ENCODE measurements at places on chromosomes 3 and 15.
A peak's percentile ranks its signal among the peaks of the same experiment; 100 is the strongest.

DNA sequence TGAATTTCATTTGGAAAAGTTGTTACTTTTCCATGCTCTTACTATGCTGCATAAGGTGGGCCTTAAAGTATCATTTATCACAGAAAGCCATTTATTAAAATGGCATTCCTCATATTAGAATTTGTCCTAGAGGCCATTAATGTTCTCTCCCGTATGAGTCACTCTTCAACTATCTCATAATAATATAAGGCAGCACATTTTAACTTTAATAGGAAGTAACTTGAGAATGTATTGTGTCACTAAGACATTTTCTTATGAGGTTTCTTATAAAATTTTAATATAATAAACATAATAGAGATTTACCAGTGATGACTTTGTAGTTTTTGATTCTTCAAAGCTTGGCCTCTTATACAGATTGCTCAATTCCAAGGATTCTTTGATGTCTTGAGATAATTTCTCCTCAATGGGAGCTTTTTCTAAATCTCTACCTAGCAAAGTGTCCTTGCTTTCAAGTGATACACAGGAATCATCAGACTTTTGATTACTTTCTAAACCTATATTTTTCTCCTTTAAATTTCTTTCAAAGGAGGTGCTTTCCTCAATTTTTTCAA lies 74.7 kb downstream of the ZBBX start:
- no peak for DNase-seq

GRCh38 chr15:92324101-92324963 lies 69.3 kb upstream of the ST8SIA2 start:
- no peak for DNase-seq

- no peak for DNase-seq
These were observed 118.0 kb downstream of the CHSY1 start for GRCh38 chr15:101133751-101134261.

DNA sequence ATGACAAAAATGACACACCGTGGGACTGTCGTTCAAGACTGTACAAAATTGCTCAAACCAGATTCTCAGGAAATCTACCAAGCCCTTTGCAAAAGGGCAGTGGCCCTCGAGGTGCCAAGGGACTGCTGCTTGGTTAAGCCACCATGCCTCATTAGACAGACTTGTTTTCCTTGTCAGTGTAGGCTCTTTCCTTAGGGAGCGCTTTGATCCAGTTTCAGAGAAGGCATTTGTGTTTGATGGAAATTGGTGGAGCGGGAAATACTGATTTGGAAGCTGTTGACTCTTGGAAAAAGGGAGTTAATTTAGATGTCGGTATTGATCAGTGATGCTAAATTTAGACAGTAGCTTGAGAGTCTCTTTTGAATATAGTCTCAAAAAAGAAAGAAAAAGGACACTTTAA lies 304.3 kb upstream of the UMPS start:
- no peak for DNase-seq

DNA sequence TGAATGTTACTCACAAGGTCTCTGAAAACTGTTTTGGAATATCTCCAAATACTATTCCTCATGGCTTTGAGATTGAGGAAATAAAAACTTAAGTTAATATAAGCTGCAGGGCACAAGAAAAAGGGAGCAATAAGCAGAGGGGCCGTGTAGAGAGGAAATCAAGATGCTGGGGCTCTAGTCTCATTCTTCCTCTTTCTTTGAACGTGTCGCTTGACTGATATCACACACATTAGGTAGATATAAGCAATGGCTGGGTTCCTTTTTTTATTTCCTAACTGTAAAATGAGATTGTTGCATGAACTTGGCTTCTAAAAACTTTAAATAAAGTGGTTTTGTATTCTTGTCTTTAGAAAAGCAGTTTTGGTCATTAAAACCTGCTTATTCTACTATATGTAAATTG lies 326.7 kb upstream of the ROPN1 start:
- DNase-seq: no peak

- no peak for DNase-seq
These were observed 145.9 kb downstream of the PDZRN3 start for GRCh38 chr3:73478858-73479257.

DNA sequence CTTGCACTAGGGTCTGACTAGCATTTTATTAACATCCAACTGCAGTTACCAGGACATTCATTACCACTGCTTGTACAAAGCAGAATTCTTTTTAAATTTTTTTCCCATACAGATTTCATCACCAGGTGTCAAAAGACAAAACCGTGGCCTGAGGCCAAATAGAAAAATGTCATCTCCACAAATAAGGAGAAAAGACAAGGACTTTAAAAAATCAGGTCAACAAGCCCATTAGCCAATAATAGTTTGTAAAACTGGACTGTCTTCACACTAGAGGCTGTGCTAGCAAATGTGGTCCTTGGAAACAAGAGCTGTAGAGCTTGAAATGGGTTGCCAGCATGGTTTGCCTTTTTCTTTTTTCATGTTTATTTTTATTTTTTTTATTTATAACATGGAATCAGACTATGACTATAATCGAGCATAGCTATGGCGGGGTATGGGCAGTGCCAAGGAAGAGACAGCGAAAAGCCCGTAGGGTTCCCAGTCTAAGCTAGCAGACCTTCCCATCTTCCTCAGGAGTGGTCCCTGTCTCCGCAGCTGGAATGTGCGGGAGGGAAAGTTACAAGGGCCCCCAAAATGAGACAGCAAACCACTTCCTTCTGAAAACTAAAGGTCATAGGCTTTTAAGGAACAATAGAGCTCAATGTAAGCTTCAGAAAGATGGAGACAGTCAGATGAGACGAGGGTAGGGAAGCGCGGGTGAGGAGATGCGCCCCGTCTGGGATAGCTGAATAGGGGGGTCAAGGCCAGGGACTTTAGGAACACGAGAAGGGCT lies 1.5 kb downstream of the PTPN9 start:
- DNase-seq: no peak

GRCh38 chr15:49063402-49064280 lies 17.4 kb upstream of the SECISBP2L start:
- DNase-seq: no peak

DNA sequence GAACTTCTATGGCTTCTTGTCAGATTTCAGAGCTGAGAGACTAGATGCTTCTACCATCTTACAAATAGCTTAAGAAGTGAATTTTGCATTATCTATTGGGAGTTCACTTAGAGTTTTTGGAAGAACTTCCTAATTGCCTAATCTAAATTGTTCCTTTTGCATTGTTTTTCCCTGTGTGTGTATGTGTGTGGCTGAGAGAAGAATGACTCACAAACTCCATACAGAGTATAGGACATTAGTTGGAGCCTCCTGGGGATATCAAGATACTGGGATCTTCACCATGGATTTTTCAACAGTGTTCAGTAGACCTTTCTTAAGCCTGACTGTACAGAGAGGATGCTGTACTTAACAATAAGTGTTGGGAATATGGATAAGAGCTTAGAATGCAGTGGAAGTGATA lies 10.9 kb downstream of the TLNRD1 start:
- DNase-seq: no peak

GRCh38 chr3:50286322-50287227 lies 5.7 kb downstream of the IFRD2 start:
- no peak for DNase-seq

GRCh38 chr3:141331377-141332318 lies 36.7 kb upstream of the ZBTB38 start:
- no peak for DNase-seq

- no peak for DNase-seq
These were observed 365.8 kb upstream of the RGMA start for GRCh38 chr15:93454788-93455187.

DNA sequence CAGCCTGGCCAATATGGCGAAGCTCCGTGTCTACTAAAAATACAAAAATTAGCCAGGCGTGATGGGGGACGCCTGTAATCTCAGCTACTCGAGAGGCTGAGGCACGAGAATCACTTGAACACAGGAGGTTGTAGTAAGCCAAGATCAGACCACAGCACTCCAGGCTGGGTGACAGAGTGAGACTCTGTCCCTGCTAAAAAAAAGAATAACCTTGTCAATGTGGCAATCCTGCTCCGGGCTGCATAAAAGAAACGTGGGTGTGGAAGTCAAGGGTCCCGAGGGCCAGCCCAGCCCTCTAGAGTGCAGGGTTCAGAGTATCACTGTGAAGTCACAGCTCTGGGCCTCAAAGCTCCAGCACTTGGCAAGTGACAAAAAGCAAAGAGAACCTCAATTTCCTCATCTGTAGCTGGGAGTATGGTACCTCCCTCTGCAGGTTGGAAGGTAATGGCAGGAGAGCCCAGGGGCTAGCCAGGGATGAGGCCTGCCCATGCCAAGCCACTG lies 73.5 kb upstream of the IQSEC1 start:
- no peak for DNase-seq

GRCh38 chr3:24506966-24507775 lies 12.5 kb upstream of the THRB start:
- DNase-seq: no peak

DNA sequence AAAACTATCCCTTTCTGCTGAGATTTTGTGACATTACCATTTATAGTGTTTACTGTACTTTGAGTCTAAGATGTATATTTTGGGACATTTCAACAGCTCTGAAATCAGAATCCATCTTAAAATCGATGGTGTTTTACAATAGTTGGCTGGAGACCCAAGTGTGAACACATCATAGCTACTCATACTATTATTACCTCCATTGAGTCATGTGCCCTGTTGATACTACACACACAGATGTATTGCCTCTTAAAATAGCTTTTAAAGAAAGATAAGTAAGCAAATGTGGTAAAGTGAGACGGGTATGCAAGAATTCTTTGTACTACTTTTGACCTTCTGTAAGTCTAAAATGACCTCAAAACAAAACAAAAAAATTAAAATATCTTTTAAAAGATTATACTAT lies 6.7 kb downstream of the LMOD3 start:
- DNase-seq: no peak

DNA sequence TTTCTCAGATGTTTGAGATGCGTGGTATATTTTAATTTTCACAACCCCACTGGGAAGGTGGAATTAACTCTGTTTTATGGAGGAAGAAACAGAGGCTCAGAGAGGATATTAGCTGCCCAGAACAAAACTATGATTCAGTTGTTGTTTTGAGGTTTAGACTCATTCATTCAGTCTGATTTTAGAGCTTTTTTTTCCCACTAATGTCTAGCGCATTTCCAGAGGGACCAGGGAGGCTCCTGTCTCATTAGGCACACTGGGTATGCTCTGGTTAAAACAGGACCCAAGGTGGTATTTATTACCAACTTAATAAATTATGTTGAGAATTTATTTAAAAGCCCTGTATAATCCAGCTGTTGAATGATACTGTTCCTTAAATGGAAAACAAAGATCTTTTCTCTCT lies 272.0 kb upstream of the RGMA start:
- no peak for DNase-seq

GRCh38 chr15:52112203-52112750 lies 298 bp downstream of the BCL2L10 start:
- DNase-seq: no peak

DNA sequence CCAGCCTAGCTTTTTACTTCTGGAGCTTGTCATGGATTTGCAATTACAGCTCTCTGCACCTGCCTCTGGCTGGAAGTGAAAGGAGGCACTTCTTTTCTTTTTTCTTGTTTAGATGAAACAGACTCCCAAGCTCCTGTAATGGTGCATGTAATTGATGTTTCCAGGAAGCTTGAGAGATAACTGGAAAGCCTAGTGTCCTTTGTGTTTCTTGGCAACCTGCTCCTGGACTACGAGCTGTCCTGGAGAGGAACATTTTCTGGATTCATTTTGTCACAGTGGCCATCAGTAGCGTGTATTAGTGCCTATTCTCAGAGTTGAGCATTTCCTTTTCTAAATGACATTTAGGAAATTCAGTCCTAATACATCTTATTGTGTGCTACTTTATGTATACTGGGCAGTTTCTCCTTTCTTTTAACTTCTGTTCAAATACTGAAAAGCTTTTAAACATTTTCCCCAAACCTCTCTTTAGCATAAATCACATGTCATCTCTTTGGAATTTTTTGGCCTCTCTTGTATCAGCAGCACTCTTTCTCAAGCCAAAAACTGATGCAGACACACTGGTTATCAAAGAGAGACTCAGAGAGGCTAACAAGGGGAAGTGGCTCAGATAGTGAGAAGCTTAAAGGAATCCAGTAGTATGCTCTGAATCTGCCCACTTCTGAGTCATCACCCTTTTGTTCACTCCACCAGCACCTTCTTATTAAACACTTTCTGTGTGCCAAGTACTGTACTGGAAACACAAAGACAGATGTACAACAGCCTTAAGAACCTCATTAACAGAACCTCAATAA lies 62.6 kb upstream of the SLC2A2 start:
- DNase-seq: no peak

DNA sequence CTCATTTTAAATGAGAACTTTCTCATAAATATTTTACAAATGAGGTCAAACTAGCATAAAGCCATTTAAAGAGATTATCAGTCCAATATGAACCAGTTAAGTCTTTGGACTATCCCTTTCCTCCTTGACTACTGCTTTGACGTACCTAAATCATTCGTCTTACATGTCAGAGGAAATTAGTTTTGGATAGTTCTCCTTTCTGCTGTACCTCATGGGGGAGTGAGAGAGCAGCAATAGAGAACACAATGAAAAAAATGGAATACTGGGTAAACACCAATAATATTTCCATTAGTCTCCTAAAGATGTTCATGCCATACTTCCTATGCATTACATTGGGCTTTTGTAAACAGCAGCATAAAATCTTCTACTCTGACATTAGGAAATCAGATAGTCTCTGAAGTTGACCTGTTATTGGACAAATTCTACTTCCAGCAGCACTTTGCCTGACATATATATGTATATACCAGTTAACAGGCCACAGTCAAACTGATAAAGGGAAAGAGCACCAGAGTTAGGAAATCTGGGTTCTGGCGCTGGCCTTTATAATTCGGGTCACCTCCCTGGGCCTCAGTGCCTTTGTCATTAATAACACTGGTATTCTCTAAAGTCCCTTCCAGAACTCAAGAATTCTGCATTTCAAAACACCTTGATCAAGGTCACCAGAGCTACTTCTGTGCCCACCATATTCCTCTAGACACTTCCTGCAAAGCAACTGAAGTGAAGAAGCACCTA lies 26.8 kb downstream of the TIMMDC1 start:
- no peak for DNase-seq

DNA sequence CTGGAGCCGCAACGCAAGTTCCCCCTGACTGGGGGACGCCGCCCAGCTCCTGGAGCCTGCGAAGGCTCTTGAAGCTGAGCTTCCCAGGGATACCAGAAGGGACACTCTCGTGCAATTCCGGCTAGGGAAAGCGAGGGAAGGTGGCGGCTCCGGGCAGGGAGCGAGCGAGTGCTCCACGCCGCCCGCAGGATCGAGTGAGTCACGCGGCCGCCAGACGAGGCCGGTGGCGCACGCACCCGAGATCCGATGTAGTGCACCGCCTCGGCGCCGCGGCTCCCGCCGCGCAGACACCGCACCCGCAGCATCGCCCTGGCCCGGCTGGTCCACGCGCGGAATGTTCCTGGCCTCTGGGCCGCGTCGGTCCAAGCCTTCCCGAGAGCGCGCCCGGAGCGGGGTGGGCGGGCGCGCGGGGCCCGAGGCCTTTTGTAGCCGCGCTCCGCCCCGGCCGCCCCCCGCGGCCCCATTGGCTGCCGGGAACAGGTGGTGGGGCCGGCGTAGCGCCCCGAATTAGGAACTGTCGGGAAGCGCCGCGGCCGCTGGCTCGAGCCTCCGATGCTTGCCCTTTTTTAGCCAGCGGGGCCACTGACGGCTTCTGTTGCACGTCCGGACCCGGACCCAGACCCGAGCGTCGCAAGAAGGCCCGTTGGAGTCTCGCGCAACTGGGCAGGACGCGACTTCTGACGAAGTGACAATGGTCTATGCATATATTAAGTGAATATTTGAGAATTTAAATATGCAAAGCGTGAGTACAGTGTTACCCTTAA lies at the start of gene GATM:
Gene GATM, minus strand, starts transcription at position 396 of the 764 bp plus-strand sequence. Its CDS starts 91 bp downstream, at position 305.
- DNase-seq: peak; percentile 70

GRCh38 chr3:171348121-171348520 lies 112.1 kb downstream of the TNIK start:
- no peak for DNase-seq
